Hippocampal formation (tissue), 2 donors: ENCODE measurements at places on chromosomes 7 and 10.

DNA sequence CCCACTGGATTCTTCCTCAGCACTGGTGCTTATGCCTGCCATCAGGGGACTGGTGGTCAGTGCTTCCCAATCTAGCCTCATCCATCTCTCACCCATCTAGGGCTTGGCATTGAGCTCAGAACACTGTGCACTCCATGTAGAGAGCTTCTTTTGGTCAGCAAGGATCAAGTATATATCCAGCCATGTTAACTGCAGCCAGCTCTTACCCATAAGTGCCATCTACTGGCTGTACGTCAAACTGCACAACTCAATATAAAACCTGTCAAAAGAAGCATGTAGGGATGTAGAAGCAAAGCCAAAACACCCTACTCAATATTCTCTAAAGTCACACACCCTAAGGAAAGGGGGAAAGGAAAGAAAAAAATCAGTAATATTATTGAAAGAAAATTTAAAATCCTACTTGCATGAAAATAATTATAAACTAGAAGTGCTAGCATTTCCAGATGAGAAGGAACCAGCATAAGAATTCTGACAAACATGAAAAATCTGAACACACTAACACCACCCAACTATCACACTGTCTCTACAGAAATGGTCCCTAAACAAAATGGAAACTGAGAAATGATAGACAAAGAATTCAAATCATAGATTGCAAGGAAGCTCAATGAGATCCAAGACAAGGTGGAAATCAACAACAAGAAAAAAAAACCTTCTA, 531.1 kb upstream of the STEAP1 start:
- peak; percentile 32 for DNase-seq

- no peak for DNase-seq
These were observed 71.3 kb downstream of the HDAC9 start for GRCh38 chr7:18566829-18567228.

DNA sequence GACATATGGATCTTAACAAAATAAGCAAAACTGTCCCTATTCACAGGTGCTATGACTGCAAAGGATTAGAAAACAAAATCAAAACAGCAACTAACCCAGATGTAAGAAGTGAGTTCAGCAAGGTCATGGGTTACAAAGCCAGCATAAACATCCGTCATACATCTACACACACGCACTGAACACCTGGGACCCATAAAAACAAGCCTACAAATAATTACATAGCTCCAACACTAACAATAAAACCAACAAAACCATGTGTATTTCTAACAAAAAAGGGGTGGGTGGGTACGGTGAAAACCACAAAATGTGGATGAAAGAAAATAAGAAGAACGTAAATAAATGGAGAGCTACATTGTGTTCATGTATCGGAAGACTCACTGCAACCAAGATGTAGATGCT, 256.8 kb downstream of the ELFN1 start:
- no peak for DNase-seq

GRCh38 chr7:95295397-95295796, 28.9 kb downstream of the PON1 start:
- no peak for DNase-seq

DNA sequence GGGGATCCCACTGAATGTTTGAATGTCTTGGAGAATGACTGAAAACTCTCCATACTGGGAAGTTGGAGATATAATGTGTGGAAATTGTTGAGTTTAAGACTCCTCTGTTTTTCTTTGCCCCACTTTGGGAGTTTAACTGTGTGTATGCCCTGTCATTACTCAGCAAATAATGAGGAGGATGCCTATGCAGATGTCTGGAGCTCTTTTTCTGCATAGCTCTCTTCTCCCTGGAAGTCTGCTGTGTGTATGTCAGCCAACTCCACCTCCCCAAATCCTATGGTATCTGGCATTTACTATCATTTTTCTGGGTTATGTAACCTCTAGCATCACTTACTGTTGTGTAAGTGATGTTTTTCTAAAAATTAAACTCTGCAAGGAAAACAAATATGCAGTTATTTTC, 122.2 kb downstream of the ANKRD7 start:
- no peak for DNase-seq

DNA sequence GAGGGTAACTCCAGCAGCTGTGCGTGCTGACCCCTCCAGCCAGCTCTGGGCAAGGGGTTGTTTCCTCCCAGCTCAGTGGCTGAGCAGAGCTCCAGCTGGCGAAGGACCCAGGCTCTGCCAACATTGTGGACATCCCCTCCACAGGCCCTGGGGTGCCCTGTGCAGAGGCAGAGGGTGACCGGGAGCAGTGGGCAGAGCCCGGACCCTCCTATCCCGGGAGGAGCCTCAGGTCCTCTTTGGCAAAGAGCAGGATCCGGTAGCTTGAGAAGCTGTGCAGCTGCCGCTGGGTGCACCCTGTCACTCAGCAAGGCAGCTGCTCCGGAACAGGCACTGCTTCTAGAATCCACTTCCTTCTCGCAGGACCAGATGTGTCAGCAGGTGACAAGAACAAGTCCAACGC, 175.9 kb downstream of the EBF3 start:
- no peak for DNase-seq

DNA sequence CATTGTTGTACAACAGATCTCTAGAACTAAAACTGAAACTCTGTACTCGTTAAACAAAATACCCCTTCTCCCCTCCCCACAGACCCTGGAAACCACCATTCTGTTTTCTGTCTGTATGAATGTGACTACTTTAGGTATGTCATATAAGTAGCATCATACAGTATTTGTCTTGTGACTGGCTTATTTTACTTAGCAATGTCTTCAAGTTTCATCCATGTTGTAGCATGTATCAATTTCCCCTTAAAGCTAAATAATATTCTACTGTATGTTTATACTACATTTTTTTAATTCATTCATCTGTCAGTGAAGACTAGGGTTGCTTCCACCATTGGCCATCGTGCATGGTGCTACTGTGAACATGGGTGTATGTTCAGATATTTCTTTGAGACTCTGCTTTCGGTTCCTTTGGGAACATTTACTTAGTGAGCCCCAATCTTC, 71.2 kb upstream of the RPA3 start:
- no peak for DNase-seq

- no peak for DNase-seq
These were observed at the start of gene SPAG6 for GRCh38 chr10:22345301-22346095. Gene SPAG6, plus strand, starts transcription at chr10:22345496. Its CDS starts 116 bp downstream, at chr10:22345612.

DNA sequence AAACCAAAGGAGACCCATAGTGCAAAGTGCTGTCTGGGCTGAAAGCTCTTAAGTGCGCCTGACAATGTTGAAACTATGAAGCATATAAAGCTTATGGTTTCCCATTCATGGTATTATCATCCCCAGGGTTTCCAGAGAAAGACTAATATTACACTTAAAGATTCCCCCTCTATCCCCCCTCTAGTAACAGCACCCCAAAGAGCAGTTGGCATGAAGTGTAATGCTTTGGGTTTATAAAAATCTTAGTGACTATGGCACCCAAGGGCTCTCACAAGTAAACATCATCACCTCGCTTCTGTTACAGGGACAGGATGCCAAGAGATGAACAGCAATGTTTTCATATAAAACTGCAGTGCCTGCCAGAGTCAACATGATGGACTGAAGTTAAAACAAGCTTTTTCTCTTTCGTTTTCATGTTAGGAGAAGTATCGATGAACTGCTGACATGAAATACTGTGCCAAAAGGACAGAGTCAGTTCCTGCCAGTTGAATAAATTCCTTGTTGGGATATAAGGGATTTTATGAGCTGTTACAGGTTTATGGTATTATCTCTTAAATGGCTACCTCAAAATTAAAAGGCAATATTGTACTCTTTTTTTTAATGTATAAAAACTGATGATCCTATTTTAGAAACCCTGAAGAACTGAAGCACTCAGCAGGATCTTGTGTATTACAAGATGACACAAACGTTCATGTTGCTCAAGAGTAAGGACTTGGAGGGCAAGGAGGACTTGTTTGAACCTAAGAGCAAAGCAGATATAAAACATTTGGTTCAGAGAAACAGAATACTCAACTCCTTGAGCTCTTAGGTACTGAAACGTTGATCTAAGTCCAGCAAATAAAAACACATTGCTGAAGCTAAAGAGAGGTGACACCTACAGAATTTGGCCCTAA, 203.7 kb upstream of the IMMP2L start:
- DNase-seq: no peak

- no peak for DNase-seq
These were observed 77.7 kb downstream of the RBM33 start for GRCh38 chr7:155722118-155722517.

DNA sequence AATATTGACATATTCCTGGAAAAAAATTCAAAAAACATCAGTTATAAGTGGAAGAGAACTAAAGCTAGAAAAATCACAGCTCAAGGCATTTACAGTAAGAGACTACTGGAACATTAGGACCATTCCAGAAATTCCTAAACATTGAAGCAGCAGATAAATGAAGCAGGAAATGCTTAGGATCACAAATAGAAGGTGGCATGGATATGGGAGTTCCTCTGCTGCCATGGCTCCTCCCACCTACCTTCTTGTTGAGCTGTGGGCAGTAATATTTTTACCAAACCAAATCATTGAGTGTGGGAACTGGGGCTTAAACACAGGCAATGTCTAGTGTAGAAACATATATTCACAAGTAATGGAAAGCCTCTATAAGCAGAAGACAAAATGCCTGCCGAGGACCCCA, 292.8 kb downstream of the ANKRD7 start:
- no peak for DNase-seq

GRCh38 chr7:135993950-135994349, 16.8 kb upstream of the MTPN start:
- DNase-seq: no peak

- no peak for DNase-seq
These were observed 69.9 kb downstream of the FOXL3 start for GRCh38 chr7:359766-360361.

DNA sequence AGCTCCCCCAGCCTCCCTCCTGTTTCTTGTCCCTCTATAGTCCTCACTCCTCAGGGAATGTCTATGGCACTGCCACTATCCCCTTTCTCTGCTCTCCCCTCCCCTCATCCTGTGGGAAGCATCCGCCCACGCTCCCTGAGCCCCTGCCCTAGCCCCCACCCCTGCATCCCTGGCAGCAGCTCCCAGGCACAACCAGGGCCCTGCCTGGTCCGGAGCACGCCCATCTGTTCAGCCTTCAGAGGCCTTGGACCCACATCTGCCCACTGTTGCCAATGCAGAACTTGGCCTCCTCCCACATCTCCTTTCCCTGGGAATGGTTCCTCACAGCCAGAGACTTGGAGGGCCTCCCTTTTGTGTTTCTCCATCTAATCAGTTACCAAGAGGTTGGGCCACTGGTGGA, 20.4 kb upstream of the TBRG4 start:
- no peak for DNase-seq

DNA sequence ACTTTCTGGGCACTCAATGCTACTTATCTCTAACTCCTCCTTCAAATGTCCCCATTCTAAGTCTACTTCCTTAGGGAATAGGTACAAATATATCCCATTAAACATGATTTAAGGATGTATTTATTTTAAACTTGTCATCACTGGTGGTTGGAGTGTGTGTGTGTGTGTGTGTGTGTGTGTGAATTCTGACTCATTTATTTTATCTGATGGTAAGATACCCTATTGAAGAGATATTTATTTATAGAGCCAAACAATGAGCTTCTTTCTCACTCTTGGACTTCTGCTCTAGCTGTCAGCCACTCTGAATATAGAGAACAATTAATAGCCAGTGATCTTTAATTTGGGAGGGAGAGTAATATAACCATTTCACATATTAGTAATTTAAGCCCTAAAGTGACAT, 17.8 kb upstream of the MAGI2 start:
- DNase-seq: no peak

DNA sequence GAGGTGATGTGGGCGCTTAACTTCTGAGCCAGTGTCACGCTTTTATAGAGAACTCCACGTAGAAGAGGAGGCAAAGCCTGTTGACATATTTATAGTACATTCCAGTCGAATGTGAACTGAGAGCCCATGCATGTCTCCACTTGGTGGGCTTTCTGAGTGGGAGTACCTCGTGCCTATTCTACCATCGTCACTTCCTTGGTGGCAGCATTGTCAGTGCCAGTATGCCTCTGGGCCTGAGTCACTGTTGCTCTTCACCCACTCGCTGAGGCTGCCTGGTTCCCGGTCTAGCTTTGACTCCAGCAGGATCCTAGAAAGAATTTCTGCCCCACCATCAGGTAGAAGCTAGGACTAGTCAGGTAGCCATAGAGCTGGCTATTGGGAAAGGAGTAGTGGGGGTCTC, 30.0 kb upstream of the CDH23 start:
- no peak for DNase-seq

DNA sequence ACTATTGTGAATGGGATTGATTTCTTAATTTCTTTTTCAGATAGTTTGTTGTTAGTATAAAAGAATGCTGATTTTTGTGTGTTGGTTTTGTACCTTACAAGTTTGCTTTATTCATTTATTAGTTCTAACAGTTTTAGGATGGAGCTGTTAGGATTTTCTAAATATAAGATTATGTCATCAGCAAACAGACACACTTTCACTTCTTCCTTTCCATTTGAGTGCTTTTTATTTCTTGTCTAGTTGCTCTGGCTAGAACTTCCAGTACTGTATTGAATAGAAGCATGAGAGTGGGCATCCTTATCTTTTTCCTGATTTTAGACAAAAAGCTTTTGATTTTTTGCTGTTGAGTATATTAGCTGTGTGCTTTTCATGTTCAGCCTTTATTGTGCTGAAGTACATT, 81.5 kb downstream of the DNAH11 start:
- no peak for DNase-seq

DNA sequence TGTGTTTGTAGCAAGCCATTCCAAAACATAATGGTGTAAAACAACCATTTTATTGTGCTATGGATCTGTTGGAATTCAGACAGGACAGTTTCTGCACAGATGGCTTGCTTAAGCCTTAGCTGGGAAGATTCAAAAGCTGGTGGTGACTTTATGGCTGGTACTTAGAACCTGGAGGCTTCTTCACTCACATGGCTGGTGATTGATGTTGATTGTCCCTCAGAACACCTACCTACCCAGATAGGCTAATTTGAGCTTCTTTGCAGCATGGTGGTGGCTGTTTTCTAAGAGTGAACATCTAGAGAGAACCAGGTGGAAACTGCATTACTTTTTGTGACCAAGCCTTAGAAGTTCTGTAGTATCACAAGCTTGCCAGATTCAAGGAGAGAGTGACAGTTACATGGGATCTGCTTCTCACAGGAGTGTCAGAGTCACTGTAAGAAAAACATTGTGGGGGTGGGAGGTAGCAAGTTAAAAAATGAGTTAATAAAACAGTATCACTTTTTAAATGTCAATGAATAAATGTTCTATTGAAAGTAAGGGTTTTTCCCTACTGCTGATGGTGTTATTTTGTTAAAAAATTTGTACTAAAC, 7.1 kb downstream of the R3HCC1L start:
- no peak for DNase-seq

DNA sequence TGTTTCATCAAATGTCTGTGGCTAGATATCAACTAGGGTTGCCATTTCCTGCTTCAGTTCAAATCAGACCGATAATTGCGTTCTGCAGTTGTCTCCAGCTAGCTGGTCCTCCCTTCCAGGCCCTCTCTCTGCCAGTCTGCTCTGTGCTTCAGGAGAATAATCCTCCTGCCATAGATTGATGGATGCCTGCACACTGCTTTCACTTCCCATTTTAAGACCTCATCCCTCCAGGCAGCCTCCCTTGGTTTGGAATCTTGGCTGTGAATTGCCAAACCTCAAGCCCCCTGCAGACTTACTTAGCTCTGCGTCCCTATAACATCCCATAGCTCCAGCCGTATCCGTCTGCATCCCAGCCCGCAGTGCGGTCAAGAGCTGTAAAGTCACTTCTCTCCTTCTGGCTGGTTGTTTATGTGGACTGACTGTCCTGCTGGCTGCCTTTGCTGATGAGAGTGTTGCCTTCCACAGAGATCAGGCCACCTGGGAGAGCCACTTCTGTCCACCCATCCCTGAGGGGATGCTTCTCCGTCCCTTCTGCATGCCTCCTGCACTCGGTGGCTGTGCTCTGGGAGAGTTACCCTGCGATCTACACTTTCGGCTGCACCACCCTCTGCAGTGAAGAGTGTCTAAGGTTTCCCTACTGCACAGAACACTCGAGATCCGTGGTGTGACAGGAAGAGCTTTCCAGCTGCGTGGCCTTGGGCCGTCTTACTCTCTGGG, 22.4 kb upstream of the KLF6 start:
- DNase-seq: no peak
